ENCODE measurements at places on chromosomes 7 and 10.

GRCh38 chr7:80450621-80451308 lies 61.1 kb downstream of the GNAT3 start:
- peak; percentile 55 for DNase-seq

DNA sequence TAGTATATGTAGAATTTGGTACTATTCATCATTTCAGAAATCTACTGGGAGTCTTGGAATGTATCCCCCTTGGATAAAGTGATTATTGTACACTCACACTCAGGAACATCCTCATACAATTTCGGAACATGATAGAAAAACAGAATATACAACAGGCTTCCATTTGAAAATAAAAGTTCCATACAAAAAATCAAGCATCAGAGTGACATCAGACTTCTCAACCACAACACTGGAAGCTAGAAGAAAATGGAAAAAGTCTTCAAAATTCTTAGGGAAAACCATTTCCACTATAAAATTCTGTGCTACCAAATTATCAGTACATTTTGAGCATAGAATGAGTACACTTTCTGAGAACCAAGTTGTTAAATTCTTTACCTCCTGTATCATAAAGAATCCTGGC lies 8.8 kb downstream of the LYZL1 start:
- no peak for DNase-seq

GRCh38 chr7:80589631-80590030 lies 48.8 kb upstream of the CD36 start:
- DNase-seq = no peak

- DNase-seq = peak; percentile 30
Measured at GRCh38 chr7:82172881-82173280, 270.7 kb downstream of the CACNA2D1 start.

GRCh38 chr7:64686493-64687184 lies 20.7 kb downstream of the ZNF107 start:
- DNase-seq = no peak

GRCh38 chr10:11332846-11333245 lies 278.6 kb downstream of the USP6NL start:
- no peak for DNase-seq

DNA sequence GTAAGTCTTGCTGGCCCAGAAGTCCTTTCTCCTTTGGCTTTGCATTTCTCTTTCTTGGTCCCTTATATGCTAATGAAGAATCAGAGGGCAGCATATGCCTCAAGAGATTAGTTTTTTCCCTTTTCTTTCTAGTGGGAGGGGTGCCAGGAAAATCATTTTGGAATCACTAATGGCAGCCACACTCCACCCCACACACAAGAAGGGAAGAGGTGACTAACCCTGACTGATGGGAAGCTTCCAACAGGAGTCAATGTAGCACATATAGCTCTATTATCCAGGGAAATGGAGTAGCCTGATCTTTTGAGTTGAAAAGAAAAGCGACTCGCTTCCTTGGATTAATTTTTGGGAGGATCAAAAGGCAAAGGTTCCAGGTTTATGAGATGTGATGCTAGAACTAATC lies 225.3 kb downstream of the KIF20B start:
- no peak for DNase-seq

- DNase-seq = no peak
Measured at GRCh38 chr10:91627344-91628102, 5.3 kb downstream of the PPP1R3C start.

- DNase-seq = no peak
Measured at GRCh38 chr10:17386616-17387075, 67.7 kb downstream of the ST8SIA6 start.

GRCh38 chr7:38796626-38797501 lies 112.1 kb downstream of the VPS41 start:
- peak; percentile 43 for DNase-seq

- no peak for DNase-seq
Measured at GRCh38 chr7:39700932-39701331, 77.6 kb downstream of the RALA start.

DNA sequence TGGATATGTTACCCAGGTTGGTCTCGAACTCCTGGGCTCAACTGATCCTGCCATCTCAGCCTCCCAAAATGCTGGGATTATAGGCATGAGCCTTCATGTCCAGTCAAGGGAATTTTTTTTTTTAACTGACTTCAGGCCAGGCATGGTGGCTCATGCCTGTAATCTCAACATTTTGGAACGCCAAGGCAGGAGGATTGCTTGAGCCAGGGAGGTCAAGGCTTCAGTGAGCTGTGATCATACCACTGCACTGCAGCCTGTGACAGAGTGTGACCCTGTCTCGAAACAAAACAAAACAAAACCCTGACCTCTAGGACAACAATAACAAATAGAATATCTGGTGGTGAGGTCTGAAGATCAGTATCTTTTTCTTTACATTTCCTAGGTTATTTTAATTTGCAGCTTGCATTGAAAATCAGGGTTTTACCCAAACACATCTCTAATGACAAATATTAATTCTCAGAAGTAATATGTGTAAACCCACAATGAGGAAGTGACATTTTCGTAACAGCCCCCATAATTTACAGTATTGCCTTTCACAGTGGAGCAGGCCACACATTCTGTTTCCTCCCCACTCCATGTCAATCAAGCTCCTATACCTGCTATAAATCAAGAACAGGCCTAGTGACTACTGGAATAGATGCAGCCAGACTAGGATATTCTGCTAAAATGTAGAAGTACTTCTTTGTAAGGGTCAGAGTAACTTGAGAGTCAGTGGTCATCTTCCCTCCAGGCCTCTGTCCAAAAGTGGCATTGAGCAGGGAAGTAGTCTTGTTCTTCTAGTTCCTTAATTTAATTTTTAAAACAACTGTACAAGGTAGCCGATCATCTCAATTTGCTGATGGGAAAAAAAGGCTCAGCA lies 43.3 kb upstream of the ECHDC3 start:
- DNase-seq = no peak

GRCh38 chr10:104501864-104502579 lies 139.1 kb upstream of the SORCS3 start:
- no peak for DNase-seq
